Mucosa of gallbladder (tissue), 1 donor: ENCODE measurements at places on chromosomes 6 and 20. TPM values are rescaled to one million over a fixed set of nuclear protein-coding genes. Genes with fewer than 3 reads are reported as not detected.

DNA sequence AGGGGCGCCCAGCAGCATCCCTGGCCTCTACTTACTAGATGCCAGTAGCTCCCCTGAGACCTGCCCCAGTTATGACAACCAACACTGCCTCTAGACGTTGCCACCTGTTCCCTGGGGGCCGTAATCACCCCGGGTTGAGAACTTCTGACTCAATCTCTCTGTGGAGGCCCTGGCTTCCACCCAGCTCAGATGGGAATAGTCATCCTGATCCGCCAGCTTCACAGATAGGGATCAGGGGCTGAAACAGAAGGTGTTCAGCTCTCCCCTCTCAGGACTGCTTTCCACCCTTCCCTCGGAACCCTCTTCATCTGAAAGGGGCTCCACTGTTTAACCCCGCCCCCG lies 3.3 kb downstream of the CAPN11 start:
- no peak for DNase-seq

RBPJL gene
- total RNA-seq = 0.26 TPM

DNA sequence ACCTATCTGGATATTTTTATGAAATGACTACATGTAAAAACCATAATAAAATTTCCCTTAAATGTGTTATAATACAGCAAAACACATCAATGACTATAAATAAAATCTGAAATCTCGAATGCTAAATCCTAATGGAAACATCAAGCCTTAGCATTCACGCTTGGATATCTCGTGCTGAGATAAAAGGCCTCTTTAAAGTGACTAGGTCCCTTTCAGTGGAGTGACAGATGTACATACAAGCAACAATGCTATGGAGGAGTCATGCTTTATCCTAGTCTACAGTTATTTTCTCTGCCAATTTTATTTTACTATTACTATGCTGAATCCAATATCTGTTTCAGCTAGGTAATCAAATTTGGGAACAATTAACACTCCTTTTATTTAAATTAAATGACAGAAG lies 72.4 kb downstream of the MAP3K7 start:
- DNase-seq = no peak

DNA sequence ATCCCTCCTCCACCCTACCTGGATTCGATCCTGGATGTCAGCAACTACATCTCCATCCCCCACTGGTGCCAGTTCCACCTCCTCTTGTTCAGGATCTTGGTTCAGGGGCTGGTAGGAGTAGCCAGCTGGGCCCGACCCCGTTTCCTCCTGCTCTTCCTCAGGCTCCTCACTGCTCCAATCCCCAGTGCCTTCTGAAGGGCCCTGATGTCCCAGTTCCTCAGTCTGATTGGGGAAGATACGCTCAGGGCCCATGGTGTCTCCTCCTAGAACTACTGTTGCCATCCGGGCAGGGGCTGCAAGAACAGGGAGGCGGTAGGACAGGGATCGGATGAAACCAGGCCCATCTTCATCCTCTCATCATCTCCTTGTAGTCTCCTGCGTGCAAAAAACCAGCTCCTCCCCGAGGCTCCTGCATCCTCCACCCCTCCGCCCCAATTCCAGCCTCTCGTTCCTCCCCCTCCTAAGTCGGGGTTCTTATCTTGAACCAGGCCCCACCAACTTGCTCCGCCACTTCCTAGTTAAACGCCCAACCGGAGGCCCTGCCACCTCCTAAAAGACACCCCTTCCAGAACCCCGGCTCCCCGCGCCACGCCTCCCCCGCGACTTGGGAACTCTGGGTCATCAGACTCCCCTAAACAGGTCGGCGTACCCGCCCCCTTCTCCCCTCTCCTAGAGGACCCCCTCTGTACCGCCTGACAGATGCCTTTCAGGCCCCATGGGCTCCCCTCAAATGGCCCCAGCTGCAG lies 476 bp downstream of the MEA1 start:
- no peak for DNase-seq

GRCh38 chr6:106820412-106820852 lies 154.1 kb downstream of the CD24 start:
- no peak for DNase-seq
